ENCODE measurements at places on chromosomes 7 and 10.

DNA sequence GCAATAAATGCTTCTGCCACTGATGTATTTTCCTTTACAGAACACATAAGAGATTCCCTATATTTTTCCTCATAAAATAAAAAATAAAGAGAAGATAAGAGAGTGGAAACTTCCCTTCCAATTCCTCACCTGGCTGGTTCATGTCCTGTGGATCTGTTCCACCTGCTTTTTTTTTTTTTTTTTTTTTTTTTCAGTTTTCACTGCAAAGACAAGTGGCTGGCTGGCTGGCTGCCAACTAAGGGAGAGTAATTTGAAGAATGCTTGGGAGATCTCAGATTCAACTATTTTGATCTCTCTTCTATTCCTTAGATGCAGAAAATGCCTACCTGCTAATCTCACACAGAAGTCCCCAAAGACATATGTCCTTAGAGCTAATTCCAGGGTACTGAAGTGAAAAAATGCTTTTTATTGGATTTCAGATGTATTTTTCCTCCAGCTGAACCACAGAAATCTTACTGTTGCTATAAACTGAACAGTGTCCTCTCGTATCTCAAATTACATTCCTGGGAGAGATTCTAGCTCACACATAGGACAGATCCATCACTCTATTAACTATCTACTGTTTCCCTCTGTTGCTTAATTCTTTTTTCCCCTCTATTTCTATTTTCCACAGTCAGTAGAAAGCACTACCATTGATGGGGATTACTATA is 120.8 kb downstream of the NRCAM start:
- DNase-seq: no peak

DNA sequence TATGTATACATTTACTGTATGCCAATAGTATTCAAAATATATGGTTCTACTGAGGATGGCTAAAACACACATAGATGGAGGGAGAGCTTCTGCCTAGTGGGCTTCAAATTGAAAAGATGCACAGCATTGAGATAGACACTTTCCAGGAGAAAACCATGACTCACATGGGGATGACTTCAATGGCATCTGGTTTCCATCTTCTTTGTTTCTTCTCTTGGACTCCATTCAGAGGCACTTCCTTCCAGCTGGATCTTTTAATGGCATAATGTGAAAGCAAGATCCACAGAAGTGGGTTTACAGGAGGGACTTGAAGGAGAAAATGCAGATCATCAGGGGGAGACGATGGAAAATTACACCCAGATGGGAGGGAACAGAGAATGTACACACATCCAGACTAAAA is 84.9 kb downstream of the ZNF365 start:
- no peak for DNase-seq

DNA sequence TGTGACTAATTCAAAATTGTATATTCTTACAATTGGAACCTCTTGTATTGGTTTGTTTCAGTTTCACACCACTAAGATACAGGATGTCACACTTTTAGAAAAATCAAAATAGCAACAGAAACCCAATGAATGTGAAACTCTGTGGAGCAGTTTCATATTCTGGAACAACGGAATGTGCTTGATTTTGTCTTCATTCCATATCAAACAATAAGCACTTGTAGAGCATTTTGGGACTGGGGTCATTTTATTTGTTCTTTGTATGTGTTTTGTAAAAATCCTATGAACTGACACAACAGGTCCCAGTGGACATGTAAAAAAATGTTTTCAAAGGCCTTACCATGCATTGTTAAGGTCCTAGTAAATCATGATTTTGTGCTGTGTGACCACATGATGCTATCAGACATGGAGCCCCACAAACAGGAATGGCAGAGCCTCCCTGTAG is 123.1 kb downstream of the DKK1 start:
- no peak for DNase-seq

GRCh38 chr7:27179503-27180430 is 5.3 kb downstream of the HOXA11 start:
- peak; percentile 22 for DNase-seq

GRCh38 chr10:118107040-118107439 is 60.3 kb upstream of the RAB11FIP2 start:
- DNase-seq: no peak

DNA sequence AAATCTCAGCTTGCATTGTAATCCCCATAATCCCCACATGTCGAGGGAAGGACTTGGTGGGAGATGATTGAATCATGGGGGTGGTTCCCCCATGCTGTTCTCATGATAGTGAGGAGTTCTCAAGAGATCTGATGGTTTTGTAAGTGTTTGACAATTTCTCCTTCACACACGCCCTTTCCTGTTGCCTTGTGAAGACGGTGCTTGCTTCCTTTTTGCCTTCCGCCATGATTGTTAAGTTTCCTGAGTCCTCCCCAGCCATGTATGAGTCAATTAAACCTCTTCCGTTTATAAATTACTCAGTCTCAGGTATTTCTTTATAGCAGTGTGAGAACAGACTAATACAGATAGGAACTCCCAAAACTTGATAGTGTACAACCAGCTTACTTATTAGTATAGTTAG is 98.6 kb downstream of the CREM start:
- no peak for DNase-seq

GRCh38 chr7:1322240-1323110 is 89.8 kb downstream of the UNCX start:
- DNase-seq: no peak

DNA sequence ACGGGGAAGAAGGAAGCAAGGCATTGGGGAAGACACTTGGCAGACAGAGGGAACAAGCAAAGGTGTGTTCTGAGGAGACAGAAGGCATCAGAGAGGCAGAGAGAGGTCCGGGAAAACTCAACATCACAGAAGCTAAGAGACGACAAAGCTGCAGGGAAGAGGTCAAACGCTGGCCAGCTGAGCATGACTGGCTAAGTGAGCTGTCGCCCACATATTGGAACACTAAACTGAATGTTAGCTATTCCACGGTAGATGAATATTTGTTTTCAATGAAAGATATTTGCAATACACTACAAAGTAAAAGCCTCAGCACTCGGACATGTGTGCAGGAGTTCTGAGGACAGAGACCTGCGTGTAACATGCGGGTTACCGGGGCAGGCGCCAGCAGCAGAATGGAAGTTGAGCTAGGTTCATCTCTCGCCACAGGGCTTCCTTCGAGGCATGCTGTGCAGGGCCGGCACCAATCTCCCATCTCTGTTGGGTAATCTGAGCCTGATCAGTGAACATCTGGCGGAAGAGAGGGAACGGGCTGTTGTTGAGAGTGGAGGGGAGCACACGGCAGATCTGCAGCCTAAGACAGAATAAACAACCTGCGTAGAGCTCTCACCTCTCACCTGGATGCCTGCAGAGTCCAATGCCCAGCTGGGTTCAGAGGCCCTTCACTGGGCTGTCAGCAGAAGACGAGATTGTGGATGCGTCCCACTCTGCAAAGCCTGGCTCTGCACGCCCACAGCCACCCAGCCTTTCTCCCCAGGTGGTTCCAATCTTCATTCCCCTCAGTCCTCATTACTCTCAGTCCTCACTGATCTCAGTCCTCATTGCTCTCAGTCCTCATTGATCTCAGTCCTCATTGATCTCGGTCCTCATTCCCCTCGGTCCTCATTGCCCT is 35.9 kb downstream of the INSIG1 start:
- DNase-seq: no peak

DNA sequence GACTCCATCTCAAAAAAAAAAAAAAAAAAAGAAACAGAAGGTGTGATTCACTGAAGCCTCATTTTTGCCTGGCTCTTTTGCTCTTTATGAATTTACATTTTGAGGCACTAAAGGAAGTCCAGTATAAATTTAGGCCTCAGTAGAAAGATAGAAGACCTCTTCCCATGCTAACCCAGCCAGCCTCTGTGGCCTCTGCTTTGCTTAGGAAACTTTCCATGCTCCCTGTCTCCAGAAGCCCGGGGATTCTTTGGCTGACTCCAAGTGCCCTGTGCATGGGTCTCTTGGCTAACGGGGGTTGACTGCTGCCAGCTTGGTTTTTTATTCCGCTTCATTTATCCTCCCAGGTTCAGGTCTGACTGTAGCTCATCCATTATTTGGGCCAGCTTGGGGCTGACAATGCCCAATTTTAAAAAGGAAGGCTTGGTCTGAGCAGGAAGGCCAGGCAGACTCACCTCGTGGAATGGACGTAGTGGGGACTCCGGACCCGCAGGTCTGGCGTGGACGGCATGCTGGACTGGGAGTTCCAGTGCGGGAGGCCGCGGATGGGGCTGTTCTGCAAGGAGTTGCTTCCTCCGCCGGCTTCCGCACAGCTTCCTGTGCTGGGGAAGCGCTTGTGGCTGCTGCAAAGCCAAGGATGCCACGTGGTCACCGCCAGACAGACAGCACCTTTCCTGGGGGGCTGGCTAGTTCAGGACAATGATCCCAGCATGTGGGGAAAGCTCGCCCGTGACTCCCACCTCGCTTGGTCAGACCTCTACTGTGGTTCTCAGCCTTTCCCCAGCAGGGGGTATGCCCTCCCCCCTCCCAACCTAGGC is 72.3 kb downstream of the PRPF18 start:
- no peak for DNase-seq

DNA sequence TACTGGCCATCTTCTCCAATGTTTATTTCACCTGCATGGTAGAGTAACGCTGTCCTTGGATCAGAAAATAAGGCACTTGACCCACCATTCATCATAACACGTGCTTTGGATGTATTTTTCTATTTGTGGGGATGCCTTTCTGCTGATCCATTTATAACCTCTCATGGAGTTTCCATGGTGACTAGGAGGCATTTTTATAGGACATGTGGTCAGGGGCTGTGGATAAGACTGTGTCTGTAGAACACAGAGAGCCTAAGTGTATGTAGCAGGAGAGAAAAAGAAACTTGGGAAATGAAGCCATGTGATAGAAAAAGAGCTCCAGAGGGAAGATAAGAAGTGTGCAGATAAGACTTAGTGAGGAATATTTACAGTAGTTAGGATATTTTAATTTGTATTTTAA is 184.2 kb downstream of the POU6F2 start:
- no peak for DNase-seq

- DNase-seq: no peak
Measured at GRCh38 chr10:117174439-117175214, 22.7 kb upstream of the KCNK18 start.

All from activated gamma-delta T cell (primary cell).